ENCODE measurements at places on chromosomes 7 and 10.

- no peak for DNase-seq
Observed at GRCh38 chr7:41641011-41641664, 61.8 kb downstream of the INHBA start.

- no peak for DNase-seq
Observed at GRCh38 chr7:75924256-75924655, 9.3 kb downstream of the POR start.

GRCh38 chr7:158581440-158582088, 6.1 kb downstream of the PTPRN2 start:
- no peak for DNase-seq

- DNase-seq = no peak
Observed at GRCh38 chr7:76233538-76234281, 32.0 kb downstream of the SRRM3 start.

DNA sequence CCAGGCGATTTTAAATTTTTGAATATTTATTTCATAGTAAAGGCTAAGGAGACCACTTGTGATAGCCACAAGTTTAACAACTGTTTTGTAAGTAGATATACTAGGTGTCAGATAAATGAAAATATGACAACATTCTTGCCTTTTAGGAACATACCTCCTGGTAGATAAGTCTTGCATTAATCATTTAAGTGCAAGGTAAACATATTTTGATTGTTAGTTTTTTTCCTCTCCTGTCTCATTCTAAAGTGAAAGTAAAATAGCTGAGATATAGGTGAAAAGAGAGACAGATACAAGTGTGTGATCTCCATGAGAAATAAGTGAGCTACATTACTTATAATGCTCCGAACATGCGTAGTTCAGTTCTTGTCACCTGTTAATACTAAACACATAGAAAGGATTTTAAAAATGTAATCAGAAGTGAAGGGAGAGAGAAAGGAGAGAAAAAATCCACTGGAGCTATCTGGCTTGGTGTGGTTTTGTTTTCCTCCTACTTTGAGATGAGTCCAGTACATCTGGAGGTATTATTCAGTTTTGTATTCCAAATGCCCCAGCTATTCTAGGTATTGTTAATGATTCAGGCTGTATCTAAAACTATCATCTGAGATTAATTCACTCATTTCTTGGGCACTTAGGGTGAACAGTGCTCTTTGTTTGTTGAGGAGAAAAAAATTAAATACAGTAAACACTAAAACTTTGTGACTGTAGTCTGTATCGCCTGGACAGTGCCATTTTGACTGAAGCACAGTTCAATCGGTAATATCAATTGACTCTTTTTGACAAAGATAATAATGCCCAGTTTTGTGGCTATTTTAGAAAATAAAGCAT, 21.2 kb downstream of the GLCCI1 start:
- DNase-seq = no peak

- DNase-seq = no peak
Observed at GRCh38 chr7:41189866-41190265, 513.0 kb downstream of the INHBA start.

DNA sequence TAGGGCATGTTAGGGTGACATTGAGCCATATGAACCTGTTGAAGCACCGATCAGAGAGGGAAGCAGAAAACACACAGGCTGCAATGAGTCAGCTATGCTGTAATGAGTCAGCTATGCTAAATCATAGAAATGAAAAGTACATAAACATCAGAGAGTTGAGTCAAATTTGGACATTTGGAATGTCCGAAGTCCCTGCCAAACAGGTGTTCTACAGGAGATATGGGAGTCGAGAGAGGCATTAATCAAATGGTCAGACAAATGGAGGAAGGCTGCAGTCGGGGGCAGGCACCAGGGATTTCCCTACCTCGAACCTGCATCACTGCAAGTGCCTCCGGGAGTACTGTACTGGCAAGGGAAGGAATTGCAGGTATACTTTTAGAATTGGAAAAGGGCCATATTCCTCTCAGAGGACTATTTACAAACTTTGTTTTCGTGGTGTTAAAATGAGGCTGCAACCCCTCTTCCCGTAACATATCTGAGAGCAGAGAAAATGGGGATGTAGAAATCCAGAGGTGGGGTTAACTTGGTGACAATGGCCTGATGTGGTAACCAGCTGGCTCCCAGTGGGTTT, 8.8 kb upstream of the ZC3HAV1 start:
- no peak for DNase-seq

DNA sequence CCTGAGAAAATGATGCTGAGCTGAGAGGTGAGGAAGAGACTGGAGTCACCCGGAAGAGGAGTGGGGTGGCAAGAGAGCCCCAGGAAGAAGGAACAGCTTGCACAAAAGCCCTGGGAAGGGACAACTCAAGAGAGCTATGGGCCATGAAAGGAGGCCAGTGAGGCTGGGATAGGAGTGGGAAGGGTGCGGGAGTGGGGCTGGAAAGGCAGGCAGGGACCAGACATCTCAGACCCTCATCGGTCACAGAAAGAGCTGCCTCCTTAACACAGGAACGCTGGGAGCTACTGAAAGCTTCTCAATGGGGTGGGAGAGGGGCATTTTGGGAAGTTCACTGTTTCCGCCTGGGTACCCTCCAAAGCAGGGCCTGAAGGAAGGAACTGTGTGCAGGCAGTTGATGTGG, 122.0 kb upstream of the UNC5B start:
- DNase-seq = no peak

GRCh38 chr10:65496541-65496940, 1429.3 kb upstream of the LRRTM3 start:
- DNase-seq = no peak

GRCh38 chr7:106793015-106793975, 71.8 kb upstream of the PIK3CG start:
- DNase-seq = no peak

GRCh38 chr7:147547252-147547897, 1043.2 kb upstream of the C7orf33 start:
- DNase-seq = no peak

DNA sequence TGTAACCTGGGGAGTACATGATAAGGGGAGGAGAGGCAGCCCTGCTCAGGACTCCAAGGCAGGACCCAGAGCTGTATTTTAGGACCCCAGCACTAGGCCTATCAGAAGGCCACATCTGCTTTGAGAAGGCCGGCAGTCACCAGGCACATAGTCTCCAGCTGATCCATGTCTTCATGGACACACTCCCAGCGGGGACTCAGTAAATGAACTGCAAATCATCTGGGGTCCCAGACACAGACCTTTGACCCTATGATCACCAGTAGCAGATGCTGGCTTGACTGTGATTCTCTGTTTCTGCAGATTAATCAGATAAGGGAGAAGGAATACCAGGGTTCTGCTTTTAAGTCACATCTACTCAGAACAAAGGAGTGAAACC, 341.4 kb upstream of the PODXL start:
- no peak for DNase-seq

- DNase-seq = no peak
Observed at GRCh38 chr7:100093925-100094486, 5.2 kb downstream of the COPS6 start.

DNA sequence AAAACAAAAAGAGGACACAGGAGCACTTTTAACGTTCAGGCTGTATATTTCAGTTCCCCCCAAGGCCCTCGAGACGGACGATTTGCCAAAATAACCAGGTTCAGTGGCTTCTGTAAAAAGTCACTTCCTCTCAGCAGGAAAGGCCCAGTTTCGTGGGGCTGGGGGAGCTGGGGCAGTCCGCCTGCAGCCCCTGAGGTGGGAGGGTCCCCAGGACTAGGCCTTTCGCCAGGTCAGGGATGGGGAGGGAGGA, 28.8 kb downstream of the WDR86 start:
- DNase-seq = no peak

DNA sequence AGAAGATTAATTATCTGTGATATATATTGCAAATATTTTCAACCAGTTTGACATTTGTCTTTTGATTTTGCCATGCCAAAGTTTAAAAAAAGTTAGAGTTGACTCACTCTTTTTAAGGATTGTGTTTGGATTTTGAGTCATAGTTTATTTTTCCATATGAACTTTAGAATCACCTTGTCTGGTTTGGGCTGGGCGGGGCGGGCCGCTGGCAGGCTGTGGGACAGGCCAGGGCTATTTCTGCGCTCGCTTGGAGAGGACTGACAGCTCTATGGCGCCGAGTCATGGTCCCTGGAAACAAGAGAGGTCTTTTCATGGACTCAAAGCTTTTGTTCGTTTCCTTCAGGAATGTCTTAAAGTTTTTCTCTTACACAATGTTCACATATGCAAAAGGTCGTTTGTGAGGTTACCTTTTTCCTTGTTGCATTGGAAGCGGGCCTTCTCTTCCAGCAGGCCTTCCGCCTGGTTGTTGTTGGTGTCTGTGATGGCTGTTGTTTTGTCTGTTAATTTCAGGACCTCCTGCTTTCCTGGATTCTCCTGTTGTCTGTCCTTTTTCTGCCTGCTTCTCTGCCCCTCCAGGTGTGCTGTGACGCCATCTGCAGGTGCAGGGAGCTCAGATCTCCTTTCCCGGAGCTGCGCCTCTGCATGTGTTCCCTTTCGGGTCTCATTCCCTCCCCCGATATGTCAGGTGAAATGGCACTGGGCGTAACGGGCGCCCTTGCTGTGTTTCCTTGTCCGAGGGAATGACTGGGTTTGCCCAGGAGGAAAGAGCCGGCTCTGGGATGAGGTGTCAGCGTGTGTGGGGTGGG, 53.8 kb downstream of the INPP5A start:
- no peak for DNase-seq

DNA sequence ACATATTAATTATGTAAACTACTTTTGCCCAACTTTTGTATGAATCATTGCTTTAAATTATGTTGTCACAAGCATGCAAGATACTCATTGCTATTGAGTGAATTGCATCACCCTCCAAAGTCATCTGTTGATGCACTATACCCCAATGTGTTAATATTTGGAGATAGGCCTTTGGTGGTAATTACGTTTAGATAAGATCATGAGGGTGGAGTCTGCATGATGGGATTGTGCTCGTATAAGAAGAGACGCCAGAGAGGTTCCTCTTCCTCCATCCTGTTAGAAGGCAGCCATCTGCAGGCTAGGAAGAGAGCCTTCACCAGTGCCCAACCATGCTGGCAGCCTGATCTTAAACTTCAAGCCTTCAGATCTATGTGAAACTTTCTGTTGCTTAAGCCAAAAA, 95.3 kb upstream of the MAGI2 start:
- DNase-seq = no peak

DNA sequence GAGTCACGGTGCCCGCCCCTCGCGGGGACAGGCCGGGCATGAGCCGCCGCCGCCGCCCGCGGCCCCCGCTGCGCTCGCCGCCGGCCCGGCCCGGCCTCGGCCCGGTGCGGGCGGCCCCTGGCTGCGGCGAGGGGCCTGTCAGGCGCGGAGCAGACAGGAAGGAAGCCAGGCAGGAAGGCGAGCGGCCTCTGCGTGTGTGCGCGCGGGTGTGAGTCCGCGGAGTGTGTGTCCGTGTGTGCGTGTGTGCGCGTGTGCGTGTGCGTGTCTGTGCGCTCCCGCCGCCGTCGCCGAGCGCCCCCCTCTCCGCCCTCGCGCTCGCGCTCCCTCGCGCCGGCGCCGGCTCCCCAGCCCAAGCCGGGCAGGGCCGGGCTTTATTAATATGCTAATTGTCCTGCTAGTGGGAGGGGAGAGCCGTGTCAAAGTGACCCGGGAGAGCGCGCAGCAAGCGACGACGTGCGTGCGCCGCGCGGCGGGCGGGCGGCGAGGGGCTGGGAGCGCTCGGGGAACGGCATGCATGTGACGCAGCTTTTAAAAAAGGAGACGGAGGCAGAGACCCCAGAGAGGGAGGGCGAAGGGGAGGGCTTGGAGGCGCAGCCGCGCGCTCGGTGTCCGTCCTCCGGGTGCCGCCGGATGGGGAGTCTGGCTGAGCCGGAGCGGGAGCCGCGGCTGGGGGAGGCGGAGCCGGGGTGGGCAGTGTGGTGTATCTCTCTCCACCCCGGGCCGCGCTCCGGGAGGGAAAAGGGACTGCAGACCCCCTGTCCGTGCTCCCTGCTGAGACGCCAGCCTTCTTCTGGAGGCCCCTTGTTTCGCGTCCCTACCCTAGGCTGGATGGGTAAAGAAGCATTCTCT, at the start of gene LDB1:
Gene LDB1, minus strand, starts transcription at position 227 of the 849 bp plus-strand sequence. CDS start 258 bp downstream, outside the sequence.
- peak; percentile 59 for DNase-seq

- DNase-seq = no peak
Observed at GRCh38 chr10:16049050-16049449, 188.7 kb upstream of the MINDY3 start.

DNA sequence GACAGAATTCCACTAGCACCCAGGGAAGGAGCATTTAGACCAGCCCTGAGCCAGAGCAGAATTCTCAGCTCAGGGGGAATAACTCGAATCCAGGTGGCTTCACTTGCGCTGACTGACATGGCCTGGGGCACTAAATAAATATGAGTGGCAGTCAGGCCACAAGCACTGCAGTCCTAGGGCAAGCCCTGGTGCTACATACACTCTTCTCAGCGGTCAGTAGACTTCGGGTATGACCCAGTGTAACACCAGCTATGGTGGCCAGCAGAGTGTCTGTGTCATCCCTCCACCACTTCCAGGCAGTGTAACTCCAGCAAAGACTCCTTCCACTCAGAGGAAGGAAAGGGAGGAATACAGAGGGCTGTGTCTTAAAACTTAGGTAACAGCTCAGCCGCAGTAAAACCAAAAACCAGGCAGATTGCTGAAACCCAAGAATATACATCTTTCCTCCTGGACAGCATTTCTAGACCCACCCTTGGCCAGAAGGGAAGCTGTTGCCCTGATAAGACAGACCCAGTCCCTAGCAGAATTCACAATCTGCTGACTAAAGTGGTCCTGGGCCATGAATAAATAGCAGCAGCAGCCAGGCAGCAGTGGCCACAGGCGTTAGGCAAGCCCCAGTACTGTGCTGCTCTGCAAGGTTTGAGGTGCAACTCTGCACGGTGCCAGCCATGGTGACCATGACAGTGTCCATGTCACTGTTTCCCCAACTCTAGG, 77.0 kb downstream of the SNX13 start:
- DNase-seq = no peak

DNA sequence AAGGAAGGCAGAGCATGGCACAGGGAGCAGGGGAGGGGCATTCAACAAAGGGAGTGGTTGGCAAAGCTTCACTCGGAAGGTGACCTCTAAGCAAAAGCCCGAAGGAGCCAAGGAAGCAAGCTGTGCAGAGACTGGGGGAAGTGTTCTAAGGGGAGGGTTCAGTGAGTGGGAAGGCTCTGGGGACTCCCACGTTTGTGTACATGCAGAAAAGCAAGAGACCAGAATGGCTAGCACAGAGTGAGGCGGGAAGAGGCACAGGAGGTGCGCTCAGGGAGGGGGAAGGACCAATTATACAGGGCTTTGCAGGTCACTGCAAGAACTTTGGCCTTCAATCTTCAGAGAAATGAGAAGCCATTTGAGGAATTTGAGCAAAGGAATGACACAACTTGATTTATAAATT, 7.4 kb downstream of the ARHGAP21 start:
- DNase-seq = no peak

Measured in activated T-helper 1 cell treated with anti-CD3 and anti-CD28 coated beads, Interleukin-12 subunit alpha, Interleukin-12 subunit beta, Interleukin-2, Interleukin-4 antibody, amounts not matched to agents 30 ng/mL and 10 ng/mL and 1 ng/mL, durations not matched to agents 14 hours and 24 hours and 36 hours (primary cell).